Lung (tissue), 17 donors: ENCODE measurements at places on chromosomes 6 and 20. TPM values are rescaled to one million over a fixed set of nuclear protein-coding genes. Genes with fewer than 3 reads are reported as not detected.

- no peak for DNase-seq
Measured at GRCh38 chr20:23138682-23139081, 52.6 kb upstream of the CD93 start.

DNA sequence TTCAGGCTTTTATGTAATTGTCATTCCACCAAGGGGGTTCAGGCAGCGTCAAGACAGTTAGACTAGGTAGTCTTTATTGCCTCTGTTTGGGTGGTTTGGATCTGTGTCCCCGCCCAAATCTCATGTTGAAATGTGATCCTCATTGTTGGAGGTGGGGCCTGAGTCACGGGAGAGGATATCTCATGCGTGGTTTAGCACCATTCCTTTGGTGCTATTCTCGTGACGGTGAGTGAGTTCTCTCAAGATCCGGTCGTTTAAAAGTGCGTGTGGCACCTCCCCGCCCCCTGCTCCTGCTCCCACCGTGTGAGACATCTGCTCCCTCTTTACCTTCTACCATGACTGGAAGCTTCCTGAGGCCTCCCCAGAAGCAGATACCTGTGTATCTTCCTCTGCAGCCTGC, 51.3 kb upstream of the FOXC1 start:
- no peak for DNase-seq

DNA sequence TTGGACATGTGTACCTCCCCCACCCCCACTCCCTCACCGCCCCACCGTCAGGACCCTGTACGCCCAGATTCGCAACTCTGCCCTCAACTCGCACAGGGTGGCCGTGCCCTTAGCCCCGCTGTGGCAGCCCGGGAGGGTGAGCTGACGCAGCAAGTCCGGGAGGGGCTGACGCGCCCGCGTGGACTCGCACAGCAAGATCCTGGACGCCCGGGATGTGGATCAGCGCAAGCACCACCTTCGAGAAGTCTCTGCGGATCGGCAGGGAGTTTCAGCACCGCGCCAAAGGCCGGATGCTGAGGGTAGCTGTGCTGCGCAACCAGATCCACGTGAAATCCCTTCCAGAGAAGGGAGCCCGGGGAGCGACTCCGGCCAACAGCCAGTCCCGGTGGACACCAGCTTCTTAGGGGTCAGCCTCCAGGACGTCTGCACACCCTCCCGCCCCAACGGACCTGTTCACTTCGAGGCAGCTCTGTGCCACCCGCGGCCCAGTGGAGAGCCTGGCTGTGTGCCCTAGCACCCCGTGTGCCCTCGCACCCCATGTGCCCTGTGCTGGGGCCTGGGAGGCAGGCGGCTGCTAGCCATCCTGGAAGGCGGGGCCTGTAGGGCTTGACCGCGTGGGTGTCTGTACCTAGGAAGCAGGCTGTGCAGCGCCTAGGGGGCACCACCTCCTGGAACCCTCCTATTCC, 6.7 kb upstream of the GJA10 start:
- peak; percentile 10 for DNase-seq

DNA sequence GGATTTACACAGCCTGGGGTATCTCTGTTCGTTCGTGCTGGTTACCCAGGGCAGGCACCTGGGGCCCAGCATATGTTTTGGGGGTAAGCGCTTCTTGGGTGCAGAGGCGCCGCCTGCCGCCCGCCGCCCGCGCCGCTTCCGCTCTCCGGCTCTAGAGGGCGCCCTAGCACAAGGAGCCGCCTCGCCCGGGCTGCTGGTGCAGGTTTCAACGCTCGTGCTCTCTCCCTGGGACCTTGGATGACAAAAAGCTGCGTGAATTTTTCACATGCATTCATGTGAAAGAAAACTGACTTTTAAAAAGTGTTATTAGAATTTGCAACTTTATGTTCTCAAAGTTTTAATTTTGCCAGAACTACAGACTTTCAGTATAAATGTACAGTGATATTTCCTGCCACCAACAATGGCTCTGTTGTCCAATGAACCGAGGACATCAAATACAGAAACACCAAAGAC, 32.5 kb downstream of the PRR18 start:
- peak; percentile 68 for DNase-seq

TBC1D32 gene
- total RNA-seq = 31.7 TPM

DNA sequence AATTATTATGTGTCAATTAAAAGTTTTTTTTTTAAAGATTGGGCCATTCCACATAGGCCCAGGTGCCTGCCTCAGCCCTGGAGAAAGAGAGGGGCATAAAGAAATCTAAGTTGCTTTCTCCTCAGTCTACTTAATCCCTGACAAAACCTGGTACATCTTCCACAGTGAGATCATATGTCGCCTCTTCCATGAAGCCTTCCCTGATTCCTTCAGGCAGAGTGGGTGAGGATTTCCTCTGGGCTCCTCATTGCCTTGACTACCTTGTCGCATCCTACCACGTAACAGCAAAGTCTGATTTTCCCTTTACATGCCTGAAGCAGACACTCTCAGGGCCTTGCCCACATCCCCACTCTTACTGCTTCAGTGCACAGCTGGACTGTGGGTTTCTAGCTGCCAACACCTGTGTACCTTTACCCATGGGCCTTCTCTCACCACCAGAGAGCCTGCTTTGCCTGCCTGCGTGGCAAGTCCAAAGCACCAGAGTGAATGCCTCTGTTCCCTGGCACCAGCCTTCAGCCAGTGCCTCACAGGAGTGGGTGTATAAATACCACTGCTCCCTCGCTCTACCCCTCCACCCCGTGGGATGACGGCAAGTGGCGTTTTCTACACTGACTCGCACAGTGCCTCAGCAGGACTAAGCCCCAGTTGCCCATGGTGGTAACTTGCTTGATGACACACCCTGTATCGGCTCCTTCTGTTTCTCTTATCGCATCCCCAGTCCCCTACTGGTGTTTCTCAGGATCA, 68.0 kb downstream of the EYA2 start:
- no peak for DNase-seq

PRL gene
- not detected for total RNA-seq
